ENCODE measurements at places on chromosomes 13 and 19. TPM values are rescaled to one million over a fixed set of nuclear protein-coding genes. Genes with fewer than 3 reads are reported as not detected.
A peak's percentile ranks its signal among the peaks of the same experiment; 100 is the strongest.

DNA sequence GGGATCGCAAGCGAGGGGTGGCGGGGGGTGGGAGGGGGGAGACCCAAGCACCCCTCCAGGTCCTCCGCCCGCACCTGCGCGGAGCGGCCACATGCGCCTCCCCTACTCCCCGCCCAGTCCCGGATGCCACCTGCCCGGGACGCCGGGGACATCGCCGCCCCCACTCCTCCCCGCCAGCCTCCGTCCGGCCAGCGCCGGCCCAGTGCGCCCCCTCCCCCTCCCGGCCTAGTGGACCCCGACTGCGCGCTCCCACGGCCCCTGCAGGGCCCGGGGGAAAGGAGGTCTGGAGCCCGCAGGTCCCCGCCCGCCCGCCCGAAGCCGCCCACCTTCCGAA is 263 bp downstream of the RHPN2 start:
- DNase-seq = no peak

GRCh38 chr13:51006067-51006845 is 96.7 kb downstream of the RNASEH2B start:
- no peak for DNase-seq

DNA sequence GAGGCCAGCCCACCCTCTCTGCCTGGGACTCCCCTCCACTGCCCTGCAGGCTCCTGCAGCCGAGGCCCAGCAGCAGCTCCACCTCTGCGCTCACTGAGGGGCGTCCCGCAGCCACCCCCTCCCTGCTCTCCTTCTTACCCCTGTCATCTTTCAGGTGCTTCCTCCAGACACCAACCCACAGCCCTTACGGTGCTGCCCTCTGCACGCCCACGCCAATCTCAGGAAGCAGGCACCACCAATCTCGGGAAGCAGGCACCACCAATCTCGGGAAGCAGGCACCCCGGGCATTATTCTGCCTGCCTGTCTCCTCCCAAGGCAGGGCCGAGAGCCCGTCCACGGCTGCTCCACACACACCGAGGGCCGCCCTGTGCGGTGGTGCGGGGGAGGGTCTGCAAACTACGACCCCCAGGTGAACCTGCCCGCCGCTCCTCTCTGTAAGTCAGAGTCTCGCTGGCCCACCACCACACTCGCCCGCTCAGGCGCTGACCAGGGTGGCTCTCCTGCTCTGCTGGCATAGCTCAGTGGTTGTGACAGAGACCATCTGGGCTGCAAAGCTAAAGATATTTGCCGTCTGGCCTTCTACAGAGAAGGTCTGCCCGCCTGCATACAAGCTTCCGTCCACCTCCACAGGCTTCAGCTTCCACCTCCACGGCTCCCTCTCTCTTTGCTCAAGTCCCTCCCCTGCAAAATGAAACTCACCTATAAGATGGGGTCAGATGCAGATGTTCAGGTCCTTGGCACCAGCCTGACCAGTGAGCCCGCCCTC is 2.9 kb downstream of the LSM7 start:
- no peak for DNase-seq

- DNase-seq = peak; percentile 78
These were observed at the start of gene TMEM147 for GRCh38 chr19:35545001-35545854. Gene TMEM147 (plus strand): TSS chr19:35545626. CDS start chr19:35545740, 114 bp downstream.

DNA sequence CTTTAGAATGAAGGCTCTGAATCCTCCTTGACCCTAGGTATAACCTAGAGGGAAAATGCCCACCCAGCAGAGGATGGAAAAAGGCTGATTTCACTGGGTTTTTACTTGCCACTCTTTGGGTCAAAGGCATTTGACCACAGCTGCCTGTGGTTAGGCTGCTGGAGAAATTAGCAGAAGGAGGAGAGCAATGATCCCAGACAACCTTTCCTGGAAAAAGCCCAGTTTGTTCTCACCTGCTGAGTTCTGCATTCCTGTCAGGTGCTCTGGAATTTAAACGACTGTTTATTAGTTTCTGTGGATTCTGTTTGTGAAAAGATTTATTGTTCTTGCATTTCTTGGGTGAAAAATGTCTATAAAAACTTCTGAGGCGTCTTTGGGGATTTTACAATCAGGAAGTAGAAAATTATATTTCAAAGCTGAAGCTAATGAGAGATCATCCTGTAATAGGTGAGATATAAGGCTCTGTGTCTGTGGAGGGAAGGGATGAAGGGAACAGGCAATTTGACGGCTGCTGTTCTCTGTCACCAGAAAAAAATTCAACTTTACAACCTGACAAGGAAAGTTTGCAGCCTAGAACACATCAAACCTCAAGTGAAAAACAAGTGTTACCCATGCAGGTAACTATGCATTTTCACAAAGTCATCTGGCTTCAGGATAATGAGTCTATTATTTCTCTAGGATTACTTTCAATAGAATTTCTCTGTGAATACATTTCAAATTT is 519.7 kb downstream of the DIAPH3 start:
- DNase-seq = no peak

DNA sequence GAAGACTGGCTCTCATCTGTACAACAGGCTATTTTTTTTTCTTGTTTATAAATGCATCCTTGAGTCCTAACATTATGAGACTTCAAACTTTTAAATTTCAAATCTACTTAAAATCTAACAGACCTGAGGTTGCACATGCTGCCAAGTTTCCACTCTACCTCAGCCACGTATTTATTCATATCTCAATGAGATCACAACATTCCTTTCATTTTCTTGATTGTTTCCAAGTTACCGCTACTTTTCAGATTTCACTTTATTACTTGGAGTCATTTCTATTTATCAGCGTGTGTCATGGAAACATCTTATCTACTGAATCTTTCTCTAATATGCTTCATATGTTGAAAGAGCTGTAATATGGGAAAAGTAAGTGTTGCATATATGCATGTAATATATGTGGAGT is 1257.5 kb upstream of the ATXN8OS start:
- no peak for DNase-seq

DNA sequence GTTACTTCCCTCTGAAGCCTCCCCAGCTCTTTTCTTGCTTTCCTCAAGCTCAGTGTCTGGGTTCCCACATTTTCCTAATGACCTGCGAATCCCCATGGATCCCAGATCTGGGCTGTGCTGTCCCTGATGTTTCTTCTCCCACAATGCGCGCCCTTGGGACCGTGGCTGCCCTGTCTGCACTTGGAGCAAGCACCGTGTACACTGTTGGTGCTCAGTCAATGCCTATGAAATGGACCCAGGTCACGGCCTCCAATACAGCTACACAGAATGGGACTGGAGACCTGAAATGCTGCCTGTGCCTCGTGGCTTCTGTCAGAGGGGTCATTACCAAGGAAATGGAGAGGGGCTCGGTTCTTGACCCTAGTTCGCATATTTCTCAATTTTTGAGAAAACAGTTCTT is 160.1 kb upstream of the SOX1 start:
- no peak for DNase-seq

ADM5 gene
- 7.2 TPM for total RNA-seq

ZNF569 gene
- 3.8 TPM for total RNA-seq
